ENCODE measurements at places on chromosomes 12 and 14.

- DNase-seq = no peak
Observed at GRCh38 chr14:24880689-24881088, 169.3 kb downstream of the STXBP6 start.

- no peak for DNase-seq
Observed at GRCh38 chr14:101706509-101707067, 54.9 kb upstream of the PPP2R5C start.

GRCh38 chr14:30349520-30349919, 209.4 kb upstream of the G2E3 start:
- DNase-seq = no peak

- DNase-seq = peak; percentile 83
Observed at GRCh38 chr12:76024942-76025600, 6.5 kb downstream of the PHLDA1 start.

DNA sequence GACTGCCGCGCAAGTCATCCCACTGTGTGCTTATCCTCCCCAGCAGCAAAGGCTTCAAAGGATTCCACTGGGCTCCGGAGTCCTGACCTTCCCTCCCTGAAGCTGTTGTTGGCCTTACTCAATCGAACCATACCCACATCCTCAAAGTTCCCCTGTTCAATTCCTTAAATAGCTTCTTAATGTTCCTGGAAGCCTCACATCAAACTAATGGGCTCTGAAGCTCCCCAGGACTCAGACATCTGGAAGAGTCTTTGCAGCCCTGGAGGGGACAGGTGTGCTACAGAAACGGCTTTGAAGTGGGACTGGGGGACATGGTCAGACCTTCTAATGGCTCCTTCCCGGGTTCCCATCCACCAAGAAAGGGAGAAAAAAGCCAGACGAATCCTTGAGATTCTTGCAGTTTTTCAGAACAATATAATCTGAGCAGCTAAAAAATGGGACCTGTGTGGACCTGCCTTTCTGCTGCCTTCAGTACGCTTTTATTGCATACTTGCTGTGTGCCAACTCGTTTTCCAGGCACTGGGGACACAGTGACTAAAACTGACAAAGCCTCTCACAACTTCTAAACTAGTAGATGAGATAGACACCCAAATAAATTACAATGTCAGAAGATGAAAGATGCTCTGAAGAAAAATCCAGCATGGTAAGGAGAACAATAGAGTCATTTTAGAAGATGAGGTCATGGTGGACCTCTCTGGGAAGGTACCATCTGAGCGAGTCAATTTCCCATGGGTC, 204.5 kb downstream of the MON2 start:
- DNase-seq = peak; percentile 52

DNA sequence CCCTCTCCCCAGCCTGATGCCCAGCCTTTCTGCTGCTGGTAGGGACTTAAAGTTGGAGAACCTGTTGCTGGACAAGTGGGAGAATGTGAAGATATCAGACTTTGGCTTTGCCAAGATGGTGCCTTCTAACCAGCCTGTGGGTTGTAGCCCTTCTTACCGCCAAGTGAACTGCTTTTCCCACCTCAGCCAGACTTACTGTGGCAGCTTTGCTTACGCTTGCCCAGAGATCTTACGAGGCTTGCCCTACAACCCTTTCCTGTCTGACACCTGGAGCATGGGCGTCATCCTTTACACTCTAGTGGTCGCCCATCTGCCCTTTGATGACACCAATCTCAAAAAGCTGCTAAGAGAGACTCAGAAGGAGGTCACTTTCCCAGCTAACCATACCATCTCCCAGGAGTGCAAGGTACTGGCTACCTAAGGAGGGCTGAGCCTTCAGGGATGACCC, 1.6 kb downstream of the TSSK4 start:
- DNase-seq = no peak
